GM23248 (cell line): ENCODE measurements at places on chromosomes 12 and 14.

DNA sequence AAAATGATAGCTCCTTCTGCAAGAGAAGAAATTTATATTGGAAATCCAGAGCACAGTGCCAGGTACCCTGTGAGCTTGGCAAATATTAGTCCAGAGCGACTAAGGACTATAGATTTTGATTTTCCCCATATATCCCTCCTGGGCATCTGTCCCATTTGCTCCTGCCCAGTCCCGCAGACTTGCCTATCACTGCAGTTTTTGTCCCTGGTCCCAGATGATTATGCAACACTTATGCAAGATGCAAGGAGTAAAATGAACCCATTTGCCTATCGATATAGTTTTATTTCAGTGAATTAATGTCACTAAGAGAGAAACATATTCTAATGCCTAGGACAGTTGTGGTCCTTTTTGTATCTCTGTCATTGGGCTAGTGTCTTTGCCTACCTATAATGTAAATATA is 215.9 kb upstream of the BMP4 start:
- DNase-seq = no peak

DNA sequence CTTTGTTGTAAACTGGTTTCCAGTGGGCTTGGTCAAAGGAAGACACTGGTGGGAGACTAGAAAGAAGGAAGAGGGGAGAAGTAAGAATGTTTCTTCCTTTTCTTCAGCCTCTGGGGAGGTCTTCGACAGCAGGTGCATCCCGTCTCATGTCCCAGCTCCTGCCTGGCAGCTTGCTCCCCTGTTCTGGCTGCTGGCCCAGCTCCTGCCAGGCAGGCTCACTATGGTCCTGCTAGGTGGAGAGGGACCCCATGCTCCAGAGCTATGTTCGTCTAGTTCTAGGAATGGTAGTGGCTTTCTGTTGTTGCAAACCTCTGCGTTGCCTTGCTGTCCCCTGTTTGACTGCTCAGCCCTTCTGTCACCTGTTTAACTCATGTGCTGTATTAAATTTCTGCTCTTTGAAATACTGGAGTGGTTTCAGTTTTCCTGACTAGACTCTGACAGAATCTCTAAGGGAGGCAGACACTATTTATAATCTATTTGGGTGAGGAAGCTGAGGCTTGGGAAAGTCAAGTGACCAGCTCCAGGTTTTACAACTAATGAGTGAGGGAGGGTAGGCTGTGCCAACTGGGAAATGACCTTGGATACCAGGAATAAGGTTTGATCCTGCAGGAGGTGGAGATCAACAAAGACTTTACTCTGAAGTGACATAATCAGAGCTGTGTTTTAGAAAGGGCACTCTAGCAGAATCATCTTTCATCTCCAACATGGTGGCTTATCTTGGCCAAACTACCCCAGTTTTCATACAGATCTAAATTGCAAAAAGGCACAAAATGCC is 94.7 kb upstream of the DDHD1 start:
- no peak for DNase-seq

GRCh38 chr12:5083955-5084849 is 40.5 kb downstream of the KCNA5 start:
- DNase-seq = peak; percentile 67

DNA sequence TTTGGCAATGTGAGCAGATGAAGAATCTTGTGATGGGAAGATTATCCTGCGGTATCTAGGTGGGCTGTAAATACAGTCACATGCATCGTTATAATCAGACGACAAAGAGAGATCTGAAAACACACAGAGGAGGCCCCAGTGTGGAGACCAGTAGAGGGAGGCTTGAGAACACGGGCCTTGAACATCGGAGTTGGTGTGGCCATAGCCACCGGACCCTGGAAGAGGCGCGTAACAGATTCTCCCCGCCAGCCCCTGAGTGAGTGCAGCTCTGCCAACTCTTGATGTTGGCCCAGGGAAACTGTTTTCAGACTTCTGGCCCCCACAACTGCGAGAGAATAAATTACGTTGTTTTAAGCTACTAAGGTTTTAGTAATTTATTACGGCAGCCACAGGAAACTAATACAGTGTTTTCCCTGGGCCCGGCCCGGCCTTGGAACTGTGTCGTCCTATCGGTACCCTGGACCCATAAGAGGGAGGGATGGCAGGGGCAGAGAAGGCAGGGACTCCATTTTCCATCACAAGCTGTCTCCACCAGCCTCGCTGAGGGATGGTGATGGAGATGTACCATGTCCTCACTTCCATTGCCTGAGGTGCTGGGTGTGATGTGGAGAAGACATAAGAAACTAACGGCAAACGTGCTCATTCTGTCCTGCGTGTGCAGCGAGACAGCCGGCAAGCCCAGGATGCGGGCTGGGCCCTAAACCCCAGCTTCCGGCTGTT is 91.6 kb downstream of the NTF3 start:
- DNase-seq = no peak

- no peak for DNase-seq
Observed at GRCh38 chr14:104085032-104085888, at the start of gene ASPG. Gene ASPG, plus strand, starts transcription at chr14:104085700. Its CDS starts 71 bp downstream, at chr14:104085771.

- DNase-seq = no peak
Observed at GRCh38 chr12:130984183-130985058, 30.7 kb downstream of the ADGRD1 start.

GRCh38 chr14:91585856-91586255 is 75.7 kb upstream of the PPP4R3A start:
- no peak for DNase-seq

- peak; percentile 48 for DNase-seq
Observed at GRCh38 chr14:99946652-99947489, 118.4 kb upstream of the EVL start.

DNA sequence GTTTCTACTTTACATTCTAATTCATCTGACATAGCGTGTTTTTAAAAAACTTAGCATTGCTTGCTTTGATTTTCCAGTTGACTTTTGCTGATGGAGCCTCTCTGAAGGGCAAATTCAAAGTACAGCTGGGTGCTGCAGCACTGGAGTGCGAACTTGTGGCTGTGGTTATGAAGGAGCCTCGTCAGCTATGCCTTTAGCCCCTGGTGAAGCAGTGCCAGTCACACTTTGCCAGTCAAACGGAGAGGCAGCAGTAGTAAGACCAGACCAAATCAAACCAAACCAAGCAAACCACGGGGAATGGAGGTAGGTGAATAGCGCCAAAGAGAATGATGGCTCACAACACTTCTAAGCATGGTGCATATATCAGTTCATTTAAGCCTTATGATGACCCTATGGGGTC is 15.1 kb upstream of the SLC38A2 start:
- DNase-seq = no peak

DNA sequence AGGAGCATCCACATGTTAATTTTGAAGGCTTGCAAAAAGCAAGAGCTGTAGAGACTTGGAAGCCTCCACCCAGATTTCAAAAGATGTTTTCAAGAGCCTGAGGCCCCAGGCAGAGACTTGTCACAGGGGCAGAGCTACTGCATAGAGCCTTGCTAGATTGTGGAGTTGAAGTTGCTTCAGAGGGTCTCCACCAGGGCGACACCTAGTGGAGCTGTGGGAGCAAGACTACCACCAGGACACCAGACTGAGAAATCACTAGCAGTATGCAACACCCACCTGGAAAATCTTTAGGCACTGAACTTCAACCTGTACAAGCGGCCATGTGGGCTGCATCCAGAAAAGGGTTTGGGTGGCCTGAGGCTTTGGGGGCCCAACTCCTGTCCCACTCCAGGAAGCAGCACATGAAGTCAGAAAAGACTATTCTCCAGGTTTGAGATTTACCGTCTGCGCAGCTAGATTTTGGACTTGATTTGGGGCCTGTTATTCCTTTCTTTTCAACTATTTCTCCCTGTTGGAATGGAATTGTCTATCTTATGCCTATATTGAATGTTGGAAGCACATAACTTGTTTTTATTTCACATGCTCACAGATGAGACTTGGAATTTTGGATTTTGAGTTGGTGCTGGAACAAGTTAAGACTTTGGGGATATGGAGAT is 508.6 kb downstream of the FLRT2 start:
- DNase-seq = peak; percentile 60

DNA sequence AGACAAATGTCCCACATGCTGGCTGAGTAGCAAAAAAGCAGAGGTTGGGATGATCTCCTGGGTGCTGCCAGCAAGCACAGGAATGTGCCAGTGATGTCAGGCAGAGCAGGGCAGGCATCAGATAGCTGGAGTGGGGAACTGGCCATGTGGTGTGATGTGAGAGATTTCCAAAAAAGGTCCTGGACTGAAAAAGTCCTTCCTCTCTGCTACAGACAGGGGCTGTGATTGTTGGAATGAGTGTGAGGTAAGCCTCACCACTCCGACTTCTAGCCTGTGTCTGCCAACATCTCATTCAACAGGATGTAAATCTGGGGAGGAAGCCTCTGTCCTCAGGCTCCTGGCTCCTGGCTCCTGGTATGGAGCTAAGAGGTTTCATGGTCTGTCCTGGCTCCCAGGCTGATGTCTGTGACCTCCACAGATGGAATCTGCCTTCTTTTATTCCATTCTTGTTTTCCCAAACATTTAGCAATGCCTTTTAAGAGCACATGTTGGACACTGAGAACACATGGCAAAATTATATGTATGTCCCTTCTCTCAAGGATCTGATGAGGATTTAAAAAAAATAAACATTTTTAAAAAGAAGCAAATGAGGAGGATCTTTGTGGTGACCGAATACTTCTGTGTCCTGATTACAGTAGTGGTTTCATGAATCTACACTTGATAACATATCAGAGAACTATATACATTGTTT is 50.1 kb upstream of the STK38L start:
- DNase-seq = peak; percentile 78

DNA sequence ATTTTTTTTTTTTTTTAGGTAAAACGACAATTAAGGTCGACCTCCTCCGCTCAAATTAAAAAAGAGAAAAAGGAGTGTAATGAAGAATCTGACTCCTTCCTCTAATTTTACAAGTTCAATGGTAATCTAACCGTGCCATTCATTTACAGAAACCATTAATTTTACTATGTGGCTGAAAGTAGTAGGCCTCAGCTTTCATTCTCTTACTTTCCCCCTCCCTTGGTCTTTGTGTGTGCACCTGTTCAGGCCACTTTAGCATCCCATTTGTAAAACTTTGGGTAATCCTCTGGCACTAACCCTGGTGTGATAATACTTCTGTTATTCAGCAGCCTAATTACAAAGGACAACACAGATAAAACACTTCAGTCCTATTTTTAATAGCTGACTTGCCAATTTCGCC is 128.1 kb downstream of the ASCL1 start:
- DNase-seq = no peak

- no peak for DNase-seq
Observed at GRCh38 chr12:123223241-123223668, 9.7 kb downstream of the MPHOSPH9 start.

DNA sequence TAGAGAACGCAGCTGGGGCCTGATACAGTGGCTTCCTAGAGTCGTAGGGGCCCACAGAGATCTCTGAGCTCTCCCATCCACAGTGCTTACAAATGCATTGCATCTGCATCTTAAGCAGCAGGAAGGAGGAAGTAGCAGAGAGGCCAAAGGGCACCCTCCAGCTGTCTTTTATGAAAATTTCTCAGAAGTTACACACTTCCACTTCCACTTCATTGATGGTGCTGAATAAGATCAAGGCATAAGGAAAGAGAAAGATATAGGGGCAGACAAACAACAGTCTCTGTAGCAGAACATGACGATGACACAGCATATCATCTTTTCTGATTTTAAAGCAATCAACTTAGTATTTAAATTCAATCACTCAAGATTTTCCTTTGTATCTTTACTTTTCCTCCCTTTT is 51.6 kb upstream of the ABCC9 start:
- DNase-seq = no peak

GRCh38 chr12:109209082-109209481 is 92.7 kb downstream of the ACACB start:
- DNase-seq = no peak

DNA sequence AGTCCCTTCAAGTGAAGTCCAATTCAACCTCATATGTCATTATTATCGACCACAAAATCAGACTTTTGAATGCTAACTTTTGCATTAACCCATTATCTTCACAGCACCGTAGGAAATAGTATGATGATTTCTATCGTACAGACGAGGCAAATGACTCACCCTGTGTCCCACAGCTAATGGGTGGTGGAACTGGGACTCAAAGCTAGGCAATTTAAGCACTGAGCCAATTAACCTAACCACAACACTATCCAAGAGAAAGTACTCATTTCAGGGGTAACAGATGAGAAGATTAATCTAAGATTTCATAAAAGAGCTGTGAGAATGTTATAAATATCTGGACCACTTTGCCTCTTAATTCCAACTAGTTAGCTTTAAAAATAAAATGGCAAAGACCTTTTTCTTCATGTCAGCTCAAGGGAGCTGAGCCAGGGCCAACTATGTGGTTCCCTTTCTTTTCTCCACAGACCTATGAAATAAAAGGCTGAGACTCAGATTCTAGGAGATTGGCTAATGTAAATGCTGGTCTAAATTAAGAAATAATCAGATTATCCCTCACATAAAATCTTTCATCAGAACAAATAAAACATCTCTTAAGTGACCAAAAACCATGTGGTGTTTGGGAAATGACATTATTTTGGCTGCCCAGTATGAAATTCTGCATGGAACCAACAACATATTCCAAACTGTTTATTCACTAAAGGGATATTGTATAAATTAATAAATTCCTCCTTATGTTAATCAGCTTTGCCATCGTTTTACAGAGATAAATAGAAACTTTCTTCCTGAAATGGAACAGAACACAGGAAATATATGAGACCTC is 4.9 kb downstream of the PTGER2 start:
- peak; percentile 41 for DNase-seq

- no peak for DNase-seq
Observed at GRCh38 chr12:101803978-101804377, 26.8 kb downstream of the GNPTAB start.

- DNase-seq = no peak
Observed at GRCh38 chr14:33357225-33358010, 418.7 kb downstream of the NPAS3 start.

GRCh38 chr12:1517007-1517406 is 77.4 kb downstream of the FBXL14 start:
- DNase-seq = peak; percentile 93

GRCh38 chr14:24308342-24309124 is 756 bp upstream of the CIDEB start:
- DNase-seq = no peak

GRCh38 chr12:30980955-30981662 is 54.6 kb downstream of the TSPAN11 start:
- DNase-seq = no peak

GRCh38 chr12:105418229-105418628 is 87.7 kb downstream of the C12orf75 start:
- DNase-seq = peak; percentile 90
